ENCODE measurements at places on chromosomes 4 and X. TPM values are rescaled to one million over a fixed set of nuclear protein-coding genes. Genes with fewer than 3 reads are reported as not detected.

GABRE gene
- 32.4 TPM for total RNA-seq

FABP2 gene
- total RNA-seq, result not detected

KLKB1 gene
- not detected for total RNA-seq

DNA sequence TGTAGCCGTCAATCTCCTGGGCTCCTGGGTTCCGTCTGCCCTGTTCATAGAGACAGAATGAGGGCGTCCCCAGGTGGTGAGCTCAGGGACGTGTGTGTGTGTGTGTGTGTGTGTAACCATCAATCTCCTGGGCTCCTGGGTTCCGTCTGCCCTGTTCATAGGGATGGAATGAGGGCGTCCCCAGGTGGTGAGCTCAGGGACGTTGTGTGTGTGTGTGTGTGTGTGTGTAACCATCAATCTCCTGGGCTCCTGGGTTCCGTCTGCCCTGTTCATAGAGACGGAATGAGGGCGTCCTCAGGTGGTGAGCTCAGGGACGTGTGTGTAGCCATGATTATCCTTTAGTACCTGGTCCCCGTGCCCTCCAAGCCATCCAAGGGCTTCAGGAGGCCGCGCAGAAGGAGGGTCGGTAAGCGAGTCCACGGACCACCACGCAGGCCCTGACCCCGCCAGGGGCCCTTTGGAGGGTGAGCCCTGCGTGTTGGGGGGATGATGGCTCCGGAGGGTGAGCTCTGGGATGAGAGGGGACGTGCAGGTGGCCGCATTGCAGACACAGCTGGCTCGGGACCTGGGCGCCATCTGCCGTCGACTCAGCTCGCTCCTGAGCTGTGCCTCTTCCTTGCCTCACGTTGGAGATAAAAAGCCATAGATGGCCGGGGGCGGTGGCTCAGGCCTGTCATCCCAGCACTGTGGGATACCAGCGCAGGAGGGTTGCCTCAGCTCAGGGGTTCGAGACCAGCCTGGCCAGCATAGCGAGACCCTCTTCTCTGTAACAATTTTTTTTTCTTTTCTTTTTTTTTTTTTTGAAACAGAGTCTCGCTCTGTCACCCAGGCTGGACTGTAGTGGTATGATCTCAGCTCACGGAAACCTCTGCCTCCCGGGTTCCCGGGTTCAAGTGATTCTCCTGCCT is 5.4 kb upstream of the GTPBP6 start:
- DNase-seq, result peak; percentile 26

GRCh38 chrX:69238887-69239231 is 73.6 kb upstream of the PJA1 start:
- no peak for DNase-seq

SPINK2 gene
- not detected for total RNA-seq

NWD2 gene
- not detected for total RNA-seq

- no peak for DNase-seq
These were observed 35.5 kb upstream of the SMAD1 start for GRCh38 chr4:145446184-145446583.

Measured in MG63 (cell line).